Smooth muscle cell of the umbilical artery (primary cell): ENCODE measurements at places on chromosomes 4 and X. TPM values are rescaled to one million over a fixed set of nuclear protein-coding genes. Genes with fewer than 3 reads are reported as not detected.

Gene SPP1
- 3.3 and 6.9 TPM in 2 replicates for total RNA-seq

Gene SLC38A5
- 30.6 and 61.8 TPM in 2 replicates for total RNA-seq

Gene GAGE12D
- total RNA-seq = not detected in 2 replicates

Gene PDE5A
- total RNA-seq = 6.6 and 25.5 TPM in 2 replicates

Gene ZNF718
- 3.0 and 6.0 TPM in 2 replicates for total RNA-seq

Gene TRIM75
- total RNA-seq = not detected in 2 replicates

Gene CLDN34
- not detected in 2 replicates for total RNA-seq

Gene CWH43
- not detected in 2 replicates for total RNA-seq
